ENCODE measurements at places on chromosomes 13 and 19.

DNA sequence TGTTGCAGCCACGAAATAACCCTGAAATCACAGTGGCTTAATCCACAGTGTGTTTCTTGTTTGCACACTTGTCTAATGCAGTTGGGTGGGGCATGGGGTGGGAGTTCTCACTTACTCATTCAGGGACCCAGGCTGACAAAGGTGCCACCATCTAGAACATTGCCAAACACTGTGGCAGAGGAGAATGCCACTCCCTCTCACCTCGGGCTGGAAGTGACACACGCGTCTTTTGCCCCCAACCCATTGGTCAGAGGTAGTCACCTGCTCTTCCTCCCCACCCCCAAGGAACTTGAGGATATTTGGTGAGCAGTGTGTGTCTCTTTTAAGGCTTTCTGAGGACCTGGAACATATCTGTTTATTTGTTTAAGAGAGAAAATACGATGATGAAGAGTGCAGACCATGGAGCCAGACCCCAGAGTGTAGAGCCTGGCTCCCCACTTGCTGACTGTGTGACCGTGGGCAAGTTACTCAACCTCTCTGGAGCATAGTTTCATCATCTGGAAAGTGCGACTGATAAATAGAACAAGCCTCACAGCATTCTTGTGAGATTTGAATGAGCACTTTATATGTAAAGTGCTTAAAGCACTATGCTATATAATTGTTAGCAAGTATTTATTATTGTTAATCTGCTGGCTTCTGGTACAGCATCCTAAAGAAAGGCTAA lies 17.4 kb downstream of the GPR183 start:
- DNase-seq: no peak

DNA sequence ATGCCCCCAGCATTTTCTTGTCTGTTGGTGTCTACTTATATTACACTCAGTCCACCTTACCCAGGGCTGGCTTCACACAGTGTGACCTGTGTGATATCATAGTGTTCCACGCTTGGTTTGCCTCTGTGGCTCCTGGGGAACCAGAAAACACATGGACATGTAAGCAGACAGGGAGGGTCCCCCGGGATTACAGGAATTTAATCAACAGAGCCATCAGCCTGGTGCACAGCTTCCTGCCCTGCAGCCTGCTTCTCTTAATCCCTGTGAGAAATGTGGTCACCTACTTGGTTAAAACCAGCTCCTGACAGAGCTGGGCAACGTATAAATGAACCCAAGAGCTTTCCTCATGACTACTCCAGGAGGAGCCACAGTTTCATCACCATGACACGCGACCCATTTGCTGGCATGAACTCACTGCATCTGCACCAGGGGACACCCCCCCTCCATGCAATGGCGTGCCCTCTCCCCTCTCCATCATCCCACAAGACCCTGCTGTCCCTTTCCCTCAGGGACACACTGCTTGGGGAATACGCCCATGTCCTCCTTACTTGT lies 152.1 kb downstream of the UQCRFS1 start:
- no peak for DNase-seq

- peak; percentile 86 for DNase-seq
Observed at GRCh38 chr19:664913-665443, 2.0 kb upstream of the RNF126 start.

DNA sequence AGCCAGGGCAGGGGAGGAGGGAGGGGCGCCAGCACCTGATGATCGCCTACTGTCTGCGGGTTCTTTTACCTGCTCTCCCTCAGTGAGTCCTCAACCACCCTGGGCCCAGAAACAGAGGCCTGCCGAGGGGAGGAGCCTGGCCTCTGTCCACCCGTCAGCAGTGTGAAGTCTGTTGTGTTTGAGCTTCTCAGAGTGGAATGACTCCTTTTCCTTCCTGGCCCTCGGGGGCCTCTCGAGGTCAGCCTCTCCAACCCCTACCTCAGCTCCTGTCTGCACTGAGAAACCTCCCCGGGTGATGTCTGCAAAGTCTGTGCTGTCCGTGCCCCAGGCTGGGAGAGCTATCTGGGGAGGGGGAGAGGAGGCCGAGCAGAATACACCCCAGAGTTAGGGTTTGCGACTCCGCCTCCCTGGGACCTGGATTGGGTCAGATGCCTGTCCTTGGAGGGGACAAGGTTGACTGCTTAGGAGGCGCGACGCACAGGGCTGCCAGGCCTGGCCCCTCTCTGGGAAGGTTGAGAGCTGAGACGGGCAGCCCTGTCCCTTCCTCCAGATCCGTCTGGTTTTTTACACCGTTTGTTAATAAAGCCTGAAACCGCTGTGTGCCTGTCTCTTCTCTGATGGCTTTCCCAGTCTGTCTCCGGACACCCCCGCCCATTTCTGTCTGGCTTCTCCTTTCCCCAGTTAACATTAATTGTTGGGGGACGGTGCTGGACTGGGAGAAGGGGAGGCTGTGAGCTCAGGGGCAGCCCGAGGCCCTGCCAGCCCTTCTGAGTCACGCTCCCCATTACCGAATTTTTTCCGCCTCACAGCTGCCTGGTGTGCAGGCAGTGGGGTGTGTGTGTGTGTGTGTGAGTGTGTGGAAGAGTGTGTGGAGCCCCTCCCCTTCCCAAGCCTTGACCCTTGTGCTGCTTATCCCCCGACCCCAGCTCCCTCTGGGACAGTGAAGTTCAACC lies 989 bp upstream of the SSC5D start:
- DNase-seq: no peak

- DNase-seq: no peak
Observed at GRCh38 chr13:95656386-95657015, 12.0 kb upstream of the DZIP1 start.

DNA sequence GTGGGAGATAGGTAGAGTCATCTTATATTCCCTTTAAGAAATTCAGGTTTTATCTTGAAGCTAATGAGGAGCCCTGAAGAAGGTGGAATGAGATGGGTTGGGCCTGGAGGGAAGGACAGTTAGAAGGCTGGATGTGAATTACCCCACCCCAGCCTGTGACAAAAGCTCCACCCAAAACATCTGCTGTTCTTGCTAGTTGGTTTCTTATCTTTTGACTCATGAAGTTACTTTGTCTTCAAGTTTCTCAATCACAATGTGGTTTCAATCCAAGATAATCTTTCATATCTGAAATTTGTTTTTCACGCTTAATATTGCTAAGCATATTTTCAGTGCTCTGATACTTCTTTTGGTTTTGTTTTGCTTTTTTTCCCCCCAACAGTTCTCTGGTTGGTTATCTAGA lies 38.3 kb upstream of the HMGB1 start:
- DNase-seq: no peak

DNA sequence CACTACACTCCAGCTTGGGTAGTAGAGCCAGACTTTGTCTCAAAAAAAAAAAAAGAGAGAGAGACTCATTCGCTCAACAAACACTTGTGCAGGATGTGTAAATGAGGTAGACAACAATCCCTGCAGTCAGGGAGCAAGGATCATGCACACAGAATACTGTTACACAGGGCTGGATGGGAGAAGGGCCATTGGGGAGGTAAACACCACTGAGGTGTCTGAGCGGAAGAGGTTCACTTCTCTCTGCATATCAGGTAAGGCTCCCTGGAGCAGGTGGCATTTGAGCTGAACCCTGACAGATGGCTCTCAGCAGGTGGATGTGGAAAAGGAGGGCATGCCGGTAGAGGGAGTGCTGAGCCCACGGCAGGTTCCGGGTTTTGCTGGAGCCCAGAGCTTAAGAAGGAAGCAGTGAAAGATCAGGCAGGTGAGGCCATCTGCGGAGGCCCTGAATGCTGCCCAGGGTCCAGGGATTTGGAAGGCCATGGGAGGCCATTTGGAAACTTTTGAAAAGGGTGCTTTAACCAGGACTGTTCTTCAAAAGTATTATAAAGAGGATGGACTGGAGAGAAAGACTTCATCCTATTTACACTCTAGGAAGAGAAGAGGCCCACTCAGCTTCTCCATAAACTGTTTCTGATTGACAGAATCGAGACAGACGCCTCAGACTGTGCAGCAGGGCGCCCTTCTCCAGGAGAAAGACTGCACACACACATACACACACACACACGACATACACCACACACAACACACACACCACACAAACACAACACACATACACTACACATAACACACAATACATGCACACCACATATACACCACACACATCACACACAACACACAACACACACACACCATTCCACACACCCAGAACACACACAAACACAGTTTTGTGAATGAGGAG lies 199.4 kb downstream of the USP12 start:
- no peak for DNase-seq

- DNase-seq: no peak
Observed at GRCh38 chr13:46181840-46182490, at the start of gene LCP1. Gene LCP1, minus strand, starts transcription at chr13:46182177. Its CDS starts 22,515 bp downstream, at chr13:46159662.

DNA sequence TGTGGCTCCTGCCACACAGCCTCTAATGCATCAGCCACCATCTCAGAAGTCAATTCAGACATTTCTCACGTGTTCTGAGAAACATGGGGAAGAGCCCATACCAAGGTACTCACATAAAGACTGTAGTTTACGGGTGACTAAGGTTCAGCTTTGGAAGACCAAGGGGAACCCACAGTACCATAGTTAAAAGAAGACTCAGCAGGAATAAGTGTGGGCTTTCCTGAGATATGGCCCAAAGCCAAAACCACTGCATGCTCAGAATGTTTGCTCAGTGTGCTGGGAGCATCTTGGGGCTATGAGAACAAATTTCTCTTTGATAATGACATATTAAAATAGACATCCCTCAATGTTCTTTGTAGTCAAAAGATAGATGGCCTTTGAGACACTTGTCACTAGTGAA lies 283.8 kb downstream of the DCT start:
- DNase-seq: no peak

DNA sequence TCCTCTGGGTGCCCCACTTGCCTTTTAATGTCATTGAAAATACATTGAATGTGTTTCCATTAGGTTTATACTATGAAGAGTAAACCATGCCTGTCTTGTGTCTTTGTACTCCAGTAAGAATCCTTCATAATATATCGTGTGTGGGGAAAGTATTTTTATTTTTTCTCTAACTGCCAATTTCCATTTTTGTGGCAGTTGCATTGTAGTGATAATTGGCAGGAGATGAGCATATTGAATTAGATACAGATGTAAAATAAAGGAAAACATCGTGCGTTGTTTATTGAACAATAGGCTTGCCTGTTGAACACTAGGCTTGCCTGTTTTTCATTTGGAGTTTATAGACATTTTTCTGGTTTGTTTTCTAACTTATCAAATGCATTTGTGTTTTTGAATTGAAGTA lies 218.8 kb downstream of the NBEA start:
- DNase-seq: no peak

DNA sequence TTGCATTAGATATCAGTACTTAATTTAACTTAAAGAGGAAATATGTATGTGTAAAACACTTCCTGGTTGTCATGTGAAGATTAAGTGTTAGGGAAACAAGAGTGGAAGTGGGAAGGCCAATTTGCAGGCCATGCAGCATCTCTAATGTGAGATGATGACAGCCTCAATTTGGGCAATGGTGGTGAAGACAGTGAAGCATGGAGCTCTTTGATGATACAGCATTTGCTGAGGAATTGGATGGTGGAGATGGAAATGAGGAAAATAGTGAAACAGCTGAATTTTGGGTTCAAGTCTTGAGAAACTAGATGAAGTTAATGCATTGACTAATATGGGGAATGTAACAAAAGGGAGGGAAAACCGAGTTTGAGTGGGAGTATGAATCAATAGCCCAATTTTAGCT lies 231.7 kb upstream of the MIR17HG start:
- DNase-seq: no peak

DNA sequence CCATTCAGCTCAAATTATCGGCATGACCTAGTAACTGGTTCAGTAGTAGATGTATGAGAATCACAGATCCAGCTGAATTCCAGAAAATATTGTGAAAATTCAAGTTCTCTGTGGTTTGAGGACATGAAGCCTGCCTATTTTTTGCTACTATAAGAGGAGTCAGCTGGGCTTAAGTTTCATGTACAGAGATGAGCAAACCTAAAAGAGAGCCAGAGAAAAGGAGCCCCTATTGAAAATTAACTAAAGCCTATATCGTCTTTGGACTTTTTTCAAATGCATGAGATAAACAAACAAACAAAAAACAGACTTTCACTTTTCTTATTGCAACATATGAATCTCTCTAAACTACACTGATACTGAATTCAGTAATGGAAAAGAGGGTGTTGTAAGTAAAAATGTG lies 106.8 kb upstream of the SPRY2 start:
- no peak for DNase-seq

GRCh38 chr19:1699386-1699785 lies 47.0 kb upstream of the TCF3 start:
- DNase-seq: no peak

Data from D721Med (cell line).